ENCODE measurements at places on chromosomes 13 and 19. TPM values are rescaled to one million over a fixed set of nuclear protein-coding genes. Genes with fewer than 3 reads are reported as not detected.

- no peak overlapping the region for H3K27ac ChIP-seq
- no peak overlapping the region for H3K4me3 ChIP-seq
- DNase-seq = no peak
- no peaks in the 10 kb centered on the region for H3K36me3 ChIP-seq
- peaks cover 17% of the 10 kb centered on the region for H3K4me1 ChIP-seq
Measured at GRCh38 chr19:35253316-35254286, 4.8 kb downstream of the LSR start.

GRCh38 chr13:113220877-113221276, 11.5 kb downstream of the CUL4A start:
- DNase-seq = no peak
- H3K27me3 ChIP-seq = no peaks in the 10 kb centered on the region
- no peak overlapping the region for H3K4me3 ChIP-seq
- peaks cover 11% of the 10 kb centered on the region for H3K36me3 ChIP-seq
- peaks cover 11% of the 10 kb centered on the region for H3K4me1 ChIP-seq

DNA sequence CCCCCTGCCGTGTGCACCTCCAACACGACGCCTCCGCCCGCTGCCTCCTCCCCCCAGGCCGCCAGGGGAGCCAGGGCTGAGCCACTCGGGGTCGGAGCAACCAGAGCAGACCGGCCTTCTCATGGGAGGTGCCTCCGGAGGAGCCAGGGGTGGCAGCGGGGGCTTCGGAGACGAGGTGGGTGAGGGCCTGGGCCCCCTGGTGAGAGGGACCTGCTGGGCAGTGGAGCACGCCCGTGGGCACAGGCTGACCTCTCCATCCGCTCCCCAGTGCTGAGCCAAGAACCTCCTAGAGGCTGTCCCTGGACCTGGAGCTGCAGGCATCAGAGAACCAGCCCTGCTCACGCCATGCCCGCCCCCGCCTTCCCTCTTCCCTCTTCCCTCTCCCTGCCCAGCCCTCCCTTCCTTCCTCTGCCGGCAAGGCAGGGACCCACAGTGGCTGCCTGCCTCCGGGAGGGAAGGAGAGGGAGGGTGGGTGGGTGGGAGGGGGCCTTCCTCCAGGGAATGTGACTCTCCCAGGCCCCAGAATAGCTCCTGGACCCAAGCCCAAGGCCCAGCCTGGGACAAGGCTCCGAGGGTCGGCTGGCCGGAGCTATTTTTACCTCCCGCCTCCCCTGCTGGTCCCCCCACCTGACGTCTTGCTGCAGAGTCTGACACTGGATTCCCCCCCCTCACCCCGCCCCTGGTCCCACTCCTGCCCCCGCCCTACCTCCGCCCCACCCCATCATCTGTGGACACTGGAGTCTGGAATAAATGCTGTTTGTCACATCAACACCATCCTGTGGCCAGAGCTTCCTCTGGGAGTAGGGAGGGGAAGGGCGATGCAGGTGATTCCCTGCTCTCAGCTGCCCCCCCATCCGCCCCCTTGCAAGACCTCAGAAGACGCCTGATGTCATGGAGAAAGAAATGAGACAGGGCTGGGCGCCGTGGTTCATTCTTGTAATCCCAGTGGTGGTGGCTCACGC, 12.0 kb downstream of the BCAM start:
- H3K4me1 ChIP-seq = no peaks in the 10 kb centered on the region
- no peak overlapping the region for H3K27ac ChIP-seq
- H3K4me3 ChIP-seq = no peak overlapping the region
- no peak for DNase-seq
- H3K36me3 ChIP-seq = no peaks in the 10 kb centered on the region

GRCh38 chr13:80058626-80059025, 282.3 kb downstream of the SPRY2 start:
- H3K27ac ChIP-seq = no peak overlapping the region
- H3K27me3 ChIP-seq = no peaks in the 10 kb centered on the region
- DNase-seq = no peak
- no peak overlapping the region for H3K4me3 ChIP-seq
- no peaks in the 10 kb centered on the region for H3K36me3 ChIP-seq

DNA sequence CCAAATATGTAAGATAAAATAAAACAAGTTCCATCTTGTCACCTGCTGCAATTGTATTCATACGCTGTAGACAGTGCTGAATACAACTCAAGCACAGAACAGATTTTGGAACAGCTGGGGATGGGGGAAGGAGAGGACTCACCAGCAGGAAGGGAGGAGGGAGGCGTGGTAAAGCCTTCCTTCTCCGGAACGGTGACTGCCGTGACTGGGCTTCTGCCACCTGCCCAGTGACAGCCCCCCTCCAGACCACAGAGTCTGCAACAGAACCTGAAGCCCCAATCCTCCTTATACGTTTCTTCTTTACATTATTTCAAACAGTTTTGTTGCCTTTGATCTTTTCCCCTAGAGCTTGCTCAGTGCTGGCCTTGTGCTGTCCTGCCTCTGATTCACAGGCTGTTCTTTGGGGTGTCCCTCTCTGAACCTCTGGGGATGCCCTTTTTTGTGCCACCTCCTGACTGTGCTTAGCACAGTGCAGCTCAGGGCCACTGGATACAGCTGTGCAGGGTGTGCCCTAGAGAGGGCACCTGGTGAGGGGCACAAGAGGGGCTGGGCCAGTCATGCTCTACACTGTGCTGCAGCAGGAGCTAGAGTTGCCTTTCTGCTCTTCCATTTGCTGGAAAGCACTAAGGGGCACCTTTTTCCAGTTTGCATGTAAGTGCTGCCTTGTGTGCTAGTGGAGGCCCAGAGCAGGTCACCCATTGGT, 213.0 kb downstream of the ZIC5 start:
- H3K4me3 ChIP-seq = no peak overlapping the region
- H3K27me3 ChIP-seq = no peaks in the 10 kb centered on the region
- no peaks in the 10 kb centered on the region for H3K36me3 ChIP-seq

- no peak overlapping the region for H3K27ac ChIP-seq
- peaks cover 8% of the 10 kb centered on the region for H3K4me1 ChIP-seq
- H3K4me3 ChIP-seq = no peak overlapping the region
- H3K36me3 ChIP-seq = no peaks in the 10 kb centered on the region
- no peak for DNase-seq
Measured at GRCh38 chr13:42405665-42406390, 133.9 kb downstream of the AKAP11 start.

DNA sequence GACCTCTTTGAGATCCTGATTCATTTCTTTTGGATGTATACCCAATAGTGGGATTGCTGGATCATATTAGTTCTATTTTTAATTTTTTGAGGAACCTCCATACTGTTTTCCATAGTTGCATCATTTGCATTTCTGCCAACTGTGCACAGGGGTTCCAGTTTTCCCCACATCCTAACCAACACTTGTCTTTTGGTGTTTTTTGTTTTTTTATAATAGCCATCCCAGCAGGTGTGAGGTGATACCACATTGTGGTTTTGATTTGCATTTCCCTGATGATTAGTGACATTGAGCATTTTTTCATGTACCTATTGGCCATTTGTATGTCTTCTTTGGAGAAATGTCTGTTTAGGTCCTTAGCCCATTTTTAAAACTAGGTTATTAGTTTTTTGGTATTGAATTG, 18.8 kb upstream of the GPR183 start:
- no peak overlapping the region for H3K4me3 ChIP-seq
- H3K27me3 ChIP-seq = no peaks in the 10 kb centered on the region
- no peak overlapping the region for H3K27ac ChIP-seq
- peaks cover 4% of the 10 kb centered on the region for H3K36me3 ChIP-seq
- H3K4me1 ChIP-seq = peaks cover 59% of the 10 kb centered on the region
- no peak for DNase-seq

DNA sequence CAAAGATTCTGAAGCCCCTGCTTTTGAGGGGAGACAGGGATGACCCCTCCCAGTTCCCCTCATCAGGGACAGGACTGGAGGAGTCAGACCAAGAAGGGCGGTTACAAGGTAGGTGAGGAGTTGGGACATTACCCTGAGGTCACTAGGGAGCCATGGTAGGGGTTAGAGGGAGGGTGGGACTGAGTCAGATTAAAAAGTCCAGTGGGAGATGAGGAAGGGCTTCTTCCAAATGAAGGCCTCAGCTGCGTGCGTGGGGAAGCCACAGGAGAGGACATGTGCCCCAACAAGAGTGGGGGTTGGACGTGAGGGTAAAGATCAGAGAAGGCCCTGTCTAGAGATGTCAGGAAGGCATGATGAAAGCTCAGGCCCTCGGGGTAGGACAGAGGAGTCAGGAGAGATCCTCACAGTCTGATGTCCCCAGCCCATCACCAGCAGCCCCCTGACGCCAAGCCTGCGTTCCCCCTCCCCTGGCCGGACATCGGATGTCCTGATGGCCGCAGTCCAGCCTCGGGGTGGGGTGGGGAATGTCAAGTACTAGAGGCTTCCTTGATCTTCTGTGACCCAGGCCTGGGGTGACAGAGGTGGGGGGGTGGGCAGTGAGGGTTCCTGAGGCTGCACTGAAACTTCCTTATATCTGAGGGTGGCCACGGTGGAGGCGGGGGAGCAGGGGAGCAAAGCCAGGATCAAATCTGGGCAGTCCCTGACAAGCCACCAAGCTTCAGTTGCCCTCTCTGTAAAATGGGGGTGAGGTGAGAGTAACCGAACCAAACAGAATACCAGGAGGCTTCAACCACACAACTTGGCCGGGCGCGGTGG, 6.5 kb upstream of the MFSD12 start:
- no peaks in the 10 kb centered on the region for H3K27me3 ChIP-seq
- no peaks in the 10 kb centered on the region for H3K36me3 ChIP-seq
- H3K4me1 ChIP-seq = no peaks in the 10 kb centered on the region
- DNase-seq = no peak
- H3K4me3 ChIP-seq = no peak overlapping the region
- no peak overlapping the region for H3K27ac ChIP-seq

- no peaks in the 10 kb centered on the region for H3K36me3 ChIP-seq
- peaks cover 20% of the 10 kb centered on the region for H3K4me1 ChIP-seq
- no peak overlapping the region for H3K4me3 ChIP-seq
- H3K27me3 ChIP-seq = no peaks in the 10 kb centered on the region
Measured at GRCh38 chr13:99821741-99822140, 149.8 kb downstream of the ZIC5 start.

Gene PEG3
- not detected for total RNA-seq

DNA sequence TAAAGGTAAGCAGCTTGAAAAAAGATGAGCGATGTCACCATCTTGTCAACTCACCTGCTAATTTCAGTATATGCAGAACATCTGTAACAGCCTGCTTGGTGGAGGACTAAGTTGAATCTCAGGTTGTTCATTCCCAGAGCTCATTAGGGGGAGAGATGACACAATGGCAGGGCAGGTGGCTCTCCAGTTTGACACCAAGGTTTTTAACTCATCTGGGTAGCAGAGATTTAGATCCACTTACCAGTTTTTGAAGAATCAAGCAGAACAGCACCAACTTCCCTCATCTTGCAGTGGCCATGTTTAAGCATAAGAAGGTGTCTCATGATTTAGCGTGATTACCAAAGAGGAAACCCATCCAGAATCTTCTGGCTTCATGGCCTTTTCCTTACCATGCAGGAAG, 168.3 kb downstream of the TSHZ3 start:
- DNase-seq = no peak
- no peaks in the 10 kb centered on the region for H3K4me1 ChIP-seq
- no peak overlapping the region for H3K27ac ChIP-seq
- H3K4me3 ChIP-seq = no peak overlapping the region
- no peaks in the 10 kb centered on the region for H3K27me3 ChIP-seq
- no peaks in the 10 kb centered on the region for H3K36me3 ChIP-seq

GRCh38 chr19:17183271-17183761, 31.8 kb upstream of the USE1 start:
- peak overlapping the region; percentile 70 for H3K4me3 ChIP-seq
- H3K27me3 ChIP-seq = no peaks in the 10 kb centered on the region
- peaks cover 26% of the 10 kb centered on the region for H3K36me3 ChIP-seq
- H3K27ac ChIP-seq = peak overlapping the region; percentile 14

DNA sequence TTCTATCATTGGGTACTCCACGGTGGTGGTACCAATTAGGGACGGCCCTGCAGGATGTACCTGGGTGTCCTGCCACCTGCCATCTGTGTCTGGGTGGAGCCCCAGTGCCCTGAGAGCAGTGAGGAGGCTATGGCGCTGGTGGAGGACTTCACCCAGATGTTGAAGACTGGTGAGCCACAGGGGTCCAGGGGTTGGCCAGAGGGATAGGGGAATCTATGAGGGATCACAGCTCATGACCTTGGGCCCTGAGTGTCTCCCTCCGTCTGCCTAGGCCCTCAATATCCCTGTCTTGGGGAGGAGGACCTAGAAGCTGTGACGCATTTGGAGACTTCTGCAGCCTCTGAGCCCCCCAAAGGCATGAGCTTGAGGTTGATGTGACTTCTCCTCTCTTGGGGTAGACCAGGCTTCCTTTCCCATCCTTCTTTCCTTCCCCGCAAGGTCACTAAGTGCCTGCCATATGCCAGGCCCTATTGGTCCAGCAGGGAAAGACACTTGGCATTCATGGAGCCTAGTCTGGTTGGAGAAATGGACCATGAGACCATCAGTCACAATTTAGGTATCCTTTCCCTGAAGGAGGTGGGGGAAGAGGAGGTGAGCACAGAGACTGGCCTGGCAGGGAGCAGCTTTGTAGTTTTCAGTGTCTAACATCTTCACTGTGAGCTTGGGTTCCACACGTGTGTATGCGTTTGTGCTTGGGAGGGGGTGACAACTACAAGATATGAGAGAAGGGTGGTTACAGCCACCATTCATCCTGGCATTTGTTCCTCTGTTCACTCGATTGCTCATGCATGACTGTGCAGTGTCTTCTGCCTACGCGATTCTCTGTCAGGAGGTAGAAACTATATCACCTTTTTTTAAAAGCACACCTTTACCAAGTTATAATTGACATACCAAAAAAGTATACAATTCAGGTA, 5.1 kb upstream of the MZF1 start:
- H3K4me3 ChIP-seq = no peak overlapping the region
- H3K4me1 ChIP-seq = peaks cover 28% of the 10 kb centered on the region
- DNase-seq = no peak
- H3K27me3 ChIP-seq = no peaks in the 10 kb centered on the region
- H3K27ac ChIP-seq = no peak overlapping the region

- H3K27ac ChIP-seq = no peak overlapping the region
- DNase-seq = no peak
- peaks cover 11% of the 10 kb centered on the region for H3K4me1 ChIP-seq
- H3K27me3 ChIP-seq = peaks cover 8% of the 10 kb centered on the region
- no peaks in the 10 kb centered on the region for H3K36me3 ChIP-seq
Measured at GRCh38 chr19:41783612-41784011, 12.8 kb upstream of the CEACAM3 start.

Gene KBTBD6
- total RNA-seq = 5.9 TPM

Gene LILRB5
- 0.44 TPM for total RNA-seq

- H3K27ac ChIP-seq = no peak overlapping the region
- DNase-seq = no peak
- H3K4me3 ChIP-seq = no peak overlapping the region
- H3K27me3 ChIP-seq = peaks cover 4% of the 10 kb centered on the region
- no peaks in the 10 kb centered on the region for H3K4me1 ChIP-seq
Measured at GRCh38 chr13:43245374-43245964, 222.1 kb downstream of the DNAJC15 start.

GRCh38 chr13:99356262-99357091, 49.3 kb upstream of the GPR183 start:
- peak; percentile 91 for DNase-seq
- H3K27me3 ChIP-seq = no peaks in the 10 kb centered on the region
- H3K36me3 ChIP-seq = no peaks in the 10 kb centered on the region
- peak overlapping the region; percentile 96 for H3K27ac ChIP-seq

GRCh38 chr19:11538232-11539036, at the start of gene CNN1:
TSS of gene CNN1 (plus strand) at chr19:11538851. CDS start at chr19:11538928, 77 bp downstream.
- H3K27me3 ChIP-seq = peaks cover 5% of the 10 kb centered on the region
- peak within 1 kb of the TSS; percentile 57 for H3K27ac ChIP-seq
- no peak within 1 kb of the TSS for H3K4me3 ChIP-seq
- no peak for DNase-seq
- no peaks in the 10 kb centered on the region for H3K36me3 ChIP-seq

GRCh38 chr19:33399081-33399744, 25.7 kb downstream of the CEBPG start:
- no peak overlapping the region for H3K27ac ChIP-seq
- H3K4me1 ChIP-seq = no peaks in the 10 kb centered on the region
- H3K4me3 ChIP-seq = no peak overlapping the region
- H3K27me3 ChIP-seq = no peaks in the 10 kb centered on the region
